ENCODE measurements at places on chromosomes 2 and 18. TPM values are rescaled to one million over a fixed set of nuclear protein-coding genes. Genes with fewer than 3 reads are reported as not detected.

Gene CDH19
- not detected for total RNA-seq

GRCh38 chr2:222878301-222878876 lies 17.6 kb downstream of the ACSL3 start:
- no peak for DNase-seq

GRCh38 chr18:8623549-8624106 lies 14.4 kb downstream of the RAB12 start:
- no peak for DNase-seq

GRCh38 chr2:188517549-188518215 lies 226.0 kb downstream of the GULP1 start:
- DNase-seq: no peak

DNA sequence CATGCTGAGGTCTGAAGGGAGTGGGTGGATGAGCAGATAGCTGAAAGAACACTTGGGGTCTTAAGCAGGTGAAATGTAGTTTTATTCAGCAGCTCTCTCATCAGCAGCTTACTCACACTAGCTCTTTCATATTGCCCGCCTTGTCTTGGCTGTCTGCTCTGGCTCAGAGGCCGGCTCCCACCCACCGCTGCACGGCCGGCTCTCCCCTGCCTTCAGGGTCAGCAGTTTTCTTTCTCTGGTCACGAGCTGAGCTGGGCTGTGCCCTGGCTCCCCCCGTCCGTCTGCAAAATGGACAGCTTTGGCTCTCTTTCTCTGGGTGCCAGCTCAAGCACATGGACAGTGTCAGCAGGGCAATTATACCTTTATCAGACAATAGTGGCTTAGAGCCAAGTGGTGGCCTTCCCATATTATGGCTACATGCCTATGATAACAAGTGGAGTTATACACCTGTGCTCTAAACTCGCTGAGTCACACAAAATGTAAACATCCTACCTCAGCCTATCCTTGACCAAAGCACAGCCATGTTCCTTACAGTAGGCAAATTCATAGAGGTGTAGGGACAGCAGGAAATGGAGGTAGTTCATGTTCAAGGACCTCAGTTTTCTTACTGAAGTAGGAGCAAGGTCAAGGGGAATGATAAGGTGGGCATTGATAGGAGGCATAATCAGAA lies 224.8 kb downstream of the SOCS6 start:
- no peak for DNase-seq

DNA sequence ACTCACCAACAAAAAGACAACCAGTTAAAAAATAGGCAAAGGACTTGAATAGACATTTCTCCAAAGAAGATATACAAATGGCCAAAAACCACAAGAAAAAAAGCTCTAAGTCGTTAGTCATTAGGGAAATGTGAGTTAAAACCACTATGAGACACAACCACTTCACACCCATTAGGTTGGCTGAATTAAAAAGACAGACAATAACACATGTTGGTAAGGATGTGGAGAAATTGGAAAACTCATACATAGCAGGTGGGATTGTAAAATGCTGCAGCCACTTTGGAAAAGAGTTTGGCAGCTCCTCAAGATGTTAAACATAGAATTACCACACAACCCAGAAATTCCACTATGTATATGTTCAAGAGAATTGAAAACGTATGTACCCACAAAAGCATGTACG lies 117.6 kb upstream of the SPATS2L start:
- DNase-seq: no peak

Gene CYP27A1
- 1.2 TPM for total RNA-seq

Gene DYSF
- 3.6 TPM for total RNA-seq

- no peak for DNase-seq
These were observed 12.3 kb downstream of the MALL start for GRCh38 chr2:110103061-110103961.

DNA sequence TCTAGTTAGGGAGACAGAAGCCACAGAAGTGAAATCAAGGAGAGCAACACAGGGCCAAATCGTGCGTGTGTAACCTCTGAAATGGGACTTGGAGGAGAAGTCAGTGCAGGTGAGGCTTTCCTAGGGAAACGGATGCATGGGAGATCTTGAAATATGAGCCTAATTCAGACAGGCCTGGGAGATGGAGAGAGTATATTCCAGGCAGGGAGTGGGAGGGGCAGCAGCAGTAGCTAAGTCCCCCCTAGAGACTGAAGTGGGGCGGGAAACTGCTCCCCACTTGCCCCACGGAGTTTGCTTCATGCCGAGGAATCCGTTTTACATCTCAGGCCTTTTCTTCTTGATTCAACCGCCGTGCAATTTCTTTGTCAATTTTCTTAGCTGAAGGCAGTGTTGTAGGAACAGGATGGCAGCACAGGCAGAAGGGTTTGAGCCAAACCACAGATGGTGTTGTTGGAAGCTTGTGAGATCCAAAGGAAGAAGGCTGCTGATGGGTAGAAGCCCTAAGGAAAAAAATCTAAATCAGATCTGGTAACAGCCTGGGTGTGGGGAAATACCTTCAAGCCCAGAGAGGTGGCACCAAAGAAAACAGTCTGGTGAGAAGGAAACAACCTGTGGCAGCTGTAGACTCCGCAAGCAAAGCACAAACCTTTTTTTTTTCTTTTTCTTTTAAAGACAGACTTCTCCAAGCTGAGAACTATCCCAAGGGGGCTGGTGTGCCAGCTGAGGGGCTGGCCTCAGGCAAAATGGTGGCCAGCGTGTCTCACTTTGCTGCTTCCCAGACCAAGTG lies 40.2 kb downstream of the EPAS1 start:
- no peak for DNase-seq

- no peak for DNase-seq
These were observed 586.4 kb upstream of the CNTNAP5 start for GRCh38 chr2:123438675-123439074.

GRCh38 chr2:130183512-130184373 lies 1.7 kb downstream of the MZT2B start:
- no peak for DNase-seq

GRCh38 chr2:237280229-237280628 lies 133.7 kb downstream of the COL6A3 start:
- DNase-seq: no peak

GRCh38 chr18:36464126-36464651 lies 166.7 kb downstream of the FHOD3 start:
- DNase-seq: no peak

Gene AGFG1
- total RNA-seq: 139 TPM

Data from CD8-positive, alpha-beta memory T cell (primary cell).